ENCODE measurements at places on chromosomes 6 and 20.

DNA sequence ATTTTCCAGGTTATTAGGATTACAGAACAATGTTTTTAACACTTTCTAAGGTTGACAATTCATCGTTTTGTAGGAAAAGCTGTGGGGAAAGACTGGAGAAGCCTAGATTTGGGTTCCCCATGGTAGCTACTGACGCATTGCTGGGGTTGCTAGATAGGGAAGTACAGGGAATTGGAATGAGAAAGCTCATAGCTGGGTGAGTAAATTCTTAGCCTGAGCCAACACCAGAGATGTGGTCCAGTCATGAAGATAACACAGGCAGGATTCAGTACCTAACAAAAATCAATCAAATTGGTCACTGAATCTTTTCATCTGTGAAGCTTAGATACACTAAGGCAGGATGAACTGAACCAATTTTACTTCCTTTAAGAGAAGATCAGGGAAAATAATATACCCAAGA lies 35.7 kb downstream of the RIN2 start:
- DNase-seq: no peak

- DNase-seq: no peak
Observed at GRCh38 chr6:40630051-40630450, 42.9 kb upstream of the LRFN2 start.

- no peak for DNase-seq
Observed at GRCh38 chr6:23841116-23841515, 284.9 kb upstream of the NRSN1 start.

DNA sequence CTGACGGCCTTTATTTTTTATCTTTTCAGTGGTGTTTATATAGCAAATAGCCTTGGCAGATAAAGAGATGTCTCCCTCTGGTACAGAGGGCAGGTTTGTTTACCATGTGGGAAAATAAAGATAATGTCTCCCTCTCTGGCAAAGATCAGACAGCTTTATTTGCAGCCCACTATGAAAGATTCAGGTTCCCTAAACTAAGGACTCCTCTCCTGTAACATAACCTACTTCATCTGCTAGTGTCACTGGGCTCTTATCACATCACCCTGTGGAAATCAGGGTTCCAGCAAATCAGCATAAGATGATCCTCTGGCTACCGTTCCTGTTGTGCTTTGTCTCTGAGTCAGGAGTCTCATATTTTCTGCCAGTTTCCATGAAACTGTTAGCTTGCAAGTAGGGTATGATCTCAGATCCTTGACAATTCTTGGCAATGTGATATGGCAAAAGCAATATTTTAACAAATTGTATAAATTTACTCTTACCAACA lies 3.1 kb downstream of the FBXL4 start:
- DNase-seq: no peak

- no peak for DNase-seq
Observed at GRCh38 chr6:41663568-41663967, 25.3 kb downstream of the MDFI start.

- no peak for DNase-seq
Observed at GRCh38 chr6:32149932-32150870, 1.5 kb downstream of the PRRT1 start.

GRCh38 chr6:143718472-143718871 lies 40.7 kb downstream of the PHACTR2 start:
- no peak for DNase-seq

DNA sequence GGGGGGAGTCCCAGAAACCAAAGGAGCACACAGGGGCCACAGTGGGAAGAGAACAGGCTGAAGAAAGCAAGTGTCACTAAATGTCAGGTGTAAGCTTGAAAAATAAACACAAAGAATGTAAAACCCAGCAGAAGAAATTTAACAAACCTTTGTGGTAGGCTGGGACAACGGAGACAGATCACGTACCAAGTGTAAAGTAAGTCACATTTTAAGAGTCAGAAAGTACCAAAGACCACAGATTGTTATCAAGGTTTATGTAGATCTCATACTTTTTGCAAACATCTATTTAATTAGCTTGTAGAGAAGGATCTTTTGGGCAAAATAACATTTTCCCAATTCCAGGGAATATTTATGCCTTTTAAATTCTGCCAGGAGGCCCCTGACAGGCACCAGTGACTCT lies 1.6 kb downstream of the CLIC5 start:
- DNase-seq: no peak

DNA sequence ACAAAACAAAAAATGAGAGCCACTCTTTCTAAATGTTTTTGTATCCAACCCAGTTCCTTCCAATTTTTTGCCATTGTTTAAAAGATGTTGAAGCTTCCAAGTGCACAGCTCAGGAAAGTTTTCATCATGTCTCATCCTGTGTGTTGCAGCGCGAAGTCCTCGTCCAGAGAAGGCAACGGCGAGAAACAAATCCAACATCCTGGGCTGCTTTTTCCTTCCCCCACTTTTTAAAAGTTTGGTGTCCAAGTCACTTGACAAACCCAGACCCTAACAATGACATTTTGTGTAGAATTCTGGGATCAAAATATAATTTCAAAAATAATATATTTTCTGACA lies 92.3 kb downstream of the ANKRD60 start:
- no peak for DNase-seq

DNA sequence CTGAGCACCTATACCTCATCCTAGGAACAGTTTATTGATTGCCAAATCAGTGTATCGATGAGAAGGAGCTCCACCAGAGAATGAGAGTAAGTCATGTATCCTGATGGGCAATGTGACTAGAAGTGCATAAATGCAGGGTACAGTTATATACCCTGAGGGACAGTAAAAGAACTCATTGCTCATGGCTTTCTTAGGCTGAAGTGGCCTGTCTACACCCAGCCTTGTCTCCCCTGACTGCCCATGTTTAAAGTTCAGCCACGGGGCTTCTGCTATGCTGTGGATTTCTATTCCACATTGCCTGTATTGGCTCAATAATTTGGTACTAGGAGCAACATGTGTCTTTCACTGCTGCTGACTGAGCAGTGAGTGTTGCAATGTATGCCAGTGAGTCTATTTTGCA lies 400.4 kb upstream of the IMPG1 start:
- DNase-seq: no peak

GRCh38 chr6:84249724-84250123 lies 22.3 kb upstream of the CEP162 start:
- no peak for DNase-seq

Measured in activated CD8-positive, alpha-beta memory T cell treated with anti-CD3 and anti-CD28 coated beads, Interleukin-2, amount 50 U/mL, for 4 hours (primary cell).